Lower lobe of right lung (tissue), 2 donors: ENCODE measurements at places on chromosomes 1 and 21. TPM values are rescaled to one million over a fixed set of nuclear protein-coding genes. Genes with fewer than 3 reads are reported as not detected.

DNA sequence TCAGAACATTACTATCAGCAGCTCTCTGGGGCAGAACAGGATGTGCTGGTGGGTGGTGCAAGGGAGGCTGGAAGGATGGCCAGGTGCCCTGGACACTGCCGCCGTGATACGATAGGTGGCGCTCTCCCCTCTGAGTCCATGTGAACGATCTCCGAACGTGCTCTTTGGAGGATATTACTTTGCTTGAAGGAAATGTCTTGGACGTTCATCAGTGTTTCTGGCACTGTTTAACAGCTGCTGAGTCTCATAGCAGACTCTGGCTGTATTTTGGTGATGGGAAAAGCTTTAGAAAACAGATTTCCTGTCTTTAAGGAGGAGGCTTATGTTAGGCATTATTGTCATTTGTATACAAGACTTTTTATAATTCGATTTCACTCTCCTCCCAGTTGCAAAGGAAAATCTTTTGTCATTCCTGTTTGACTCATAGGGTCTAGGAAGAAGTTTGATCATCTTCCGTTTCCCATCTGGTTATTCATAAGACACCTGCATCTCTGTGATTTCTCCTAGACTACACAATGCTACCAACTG is 386.2 kb upstream of the ADGRL2 start:
- peak; percentile 73 for DNase-seq

Gene SOX13
- total RNA-seq = 57.8 TPM

Gene OR2L2
- total RNA-seq = not detected

Gene RCAN3
- total RNA-seq = 16.7 TPM
